ENCODE measurements at places on chromosomes 6 and 20.

GRCh38 chr20:51739722-51740249, 28.4 kb downstream of the ATP9A start:
- DNase-seq: no peak

GRCh38 chr20:38255393-38255792, 5.1 kb downstream of the KIAA1755 start:
- DNase-seq: no peak

DNA sequence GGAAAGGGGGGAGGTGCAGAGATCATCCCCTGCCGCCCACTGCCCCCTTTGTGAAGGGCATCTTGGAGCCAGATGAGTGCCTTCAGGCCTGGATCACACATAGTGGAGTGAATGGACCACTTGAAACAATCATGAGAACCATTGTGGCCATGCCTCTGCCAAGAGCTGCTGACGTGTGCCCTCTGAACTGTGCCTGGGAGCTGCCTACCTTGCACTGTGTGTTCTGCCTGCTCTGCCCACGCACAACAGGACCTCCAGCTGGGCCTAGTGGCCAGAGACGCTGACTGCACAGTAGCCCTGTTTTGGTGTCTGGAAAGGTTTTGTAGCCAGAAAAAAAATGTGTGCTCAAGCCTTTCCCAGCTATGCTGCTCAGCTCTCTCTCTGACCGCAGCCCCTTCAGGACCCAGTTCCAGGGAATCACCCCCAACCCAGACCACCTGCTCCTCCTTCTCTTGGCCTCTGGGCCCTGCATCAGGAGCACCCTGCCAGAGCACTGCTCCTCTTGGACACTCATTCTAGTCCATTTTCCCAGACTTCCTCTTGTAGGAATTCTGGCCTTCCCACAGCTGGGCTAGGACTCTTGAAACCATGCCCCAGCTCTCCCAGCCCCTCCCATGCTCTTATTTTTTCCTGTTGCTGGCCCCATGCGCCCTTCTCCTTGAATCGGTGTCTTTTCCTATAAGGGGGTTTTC, 1.6 kb upstream of the ADIG start:
- no peak for DNase-seq

GRCh38 chr6:25312034-25312620, 33.0 kb downstream of the CARMIL1 start:
- no peak for DNase-seq

GRCh38 chr6:81933089-81933488, 180.6 kb upstream of the TENT5A start:
- no peak for DNase-seq

- no peak for DNase-seq
These were observed 10.9 kb downstream of the BANF2 start for GRCh38 chr20:17710379-17711266.

DNA sequence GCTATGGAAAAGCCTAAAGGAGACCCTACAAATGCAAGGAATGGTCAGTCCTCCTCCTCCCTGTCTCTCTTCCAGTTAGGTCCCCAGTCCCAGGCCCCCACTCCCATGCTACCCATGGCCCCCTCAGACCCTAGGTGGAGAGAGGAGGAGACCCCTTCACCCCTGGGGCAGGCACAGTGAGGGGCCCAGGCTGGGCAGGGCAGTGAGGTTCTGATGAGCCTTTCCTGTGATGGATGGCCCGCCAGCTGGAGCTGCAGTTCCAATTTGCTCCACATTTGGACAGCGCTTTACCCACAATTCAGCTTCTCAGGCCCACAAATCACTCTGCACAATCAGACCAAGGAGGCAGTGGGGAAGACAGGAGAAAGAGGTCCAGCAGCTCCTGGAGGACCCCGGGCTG, 37.3 kb upstream of the MLN start:
- DNase-seq: no peak

DNA sequence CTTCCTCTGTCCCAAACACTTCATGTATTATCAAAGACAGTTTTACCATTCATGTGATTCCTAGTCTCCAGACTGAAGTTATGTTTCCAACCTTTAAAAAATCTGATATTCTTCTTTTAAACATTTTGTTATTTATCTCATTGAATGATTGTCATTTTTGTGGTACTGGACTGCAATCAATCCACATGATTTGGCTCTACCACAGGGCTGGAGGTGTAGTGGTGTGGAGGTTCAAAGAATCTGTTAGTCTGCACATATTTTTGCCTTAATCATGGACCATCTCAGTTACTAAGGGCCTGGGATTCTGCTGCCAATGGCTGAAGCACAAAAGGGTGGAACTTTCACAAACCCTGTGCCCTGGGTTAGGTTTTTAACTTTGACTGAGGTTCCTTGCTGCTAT, 164.1 kb upstream of the JAG1 start:
- no peak for DNase-seq
